ENCODE measurements at places on chromosomes 5 and 9.

DNA sequence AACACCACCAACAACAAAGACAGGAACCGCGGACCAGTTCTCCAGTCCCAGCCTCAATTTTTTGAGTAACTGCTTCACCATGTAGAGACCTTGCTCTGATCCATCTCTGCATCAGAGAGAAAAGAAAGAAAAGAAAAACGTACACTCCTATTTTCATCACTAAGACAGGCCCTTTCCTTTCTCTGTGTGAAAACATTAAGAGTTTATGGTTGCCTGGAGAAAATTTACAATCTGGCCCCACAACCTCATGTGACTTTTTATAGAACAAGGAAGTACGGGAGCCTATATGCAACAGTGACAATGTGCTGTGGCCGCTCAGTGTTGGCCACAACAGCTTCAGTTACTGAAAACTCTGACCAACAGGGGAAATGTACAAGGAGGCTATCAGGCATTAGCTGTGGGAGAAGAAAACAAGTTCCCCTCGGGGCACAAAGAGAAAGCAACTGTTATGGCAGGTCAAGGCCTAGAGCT, 272.9 kb upstream of the PTGER4 start:
- no peak for DNase-seq

DNA sequence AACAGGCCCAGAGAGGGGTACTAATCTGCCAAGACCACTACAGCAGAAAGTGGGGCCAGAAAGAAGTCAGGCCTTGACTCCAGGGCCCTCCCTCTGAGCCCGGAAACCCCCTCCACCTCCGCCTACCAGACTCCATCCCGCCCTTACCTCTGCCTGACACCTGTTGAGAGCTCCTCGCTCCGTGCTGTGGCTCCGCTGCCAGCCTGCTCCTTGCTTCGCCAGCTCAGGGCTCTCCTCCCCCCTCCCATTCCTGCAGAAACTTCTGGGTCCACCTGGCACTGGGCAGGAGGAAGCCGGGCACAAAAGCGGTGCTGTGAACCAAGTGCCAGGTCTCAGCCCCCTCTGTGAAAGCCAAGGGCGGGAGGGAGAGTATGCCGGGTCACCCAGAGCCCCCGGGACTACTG, 6.4 kb upstream of the ST6GALNAC6 start:
- DNase-seq: no peak

- DNase-seq: no peak
Observed at GRCh38 chr5:35799753-35800152, 56.9 kb upstream of the IL7R start.

GRCh38 chr9:19757745-19758144, 31.1 kb downstream of the SLC24A2 start:
- DNase-seq: no peak

DNA sequence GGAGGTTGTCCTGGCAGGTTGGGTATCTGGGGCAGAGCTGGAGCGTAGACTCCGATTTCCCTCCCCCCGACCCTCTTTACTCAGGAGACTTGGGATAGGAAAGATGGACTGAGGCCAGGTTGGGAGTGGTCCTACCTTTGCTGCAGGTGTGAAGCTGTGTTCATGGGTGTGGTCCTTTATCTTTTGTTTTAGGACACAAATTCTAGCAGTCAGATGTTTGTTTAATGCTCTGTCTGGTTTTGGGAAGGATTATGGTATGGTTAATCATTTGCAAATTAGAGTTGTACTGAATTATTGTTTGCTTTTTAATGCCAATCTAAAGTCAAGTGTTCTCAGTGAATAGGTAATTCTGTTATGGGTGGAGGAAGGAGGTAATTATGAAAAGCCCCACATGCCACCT, 14.1 kb upstream of the FAM120AOS start:
- DNase-seq: no peak

GRCh38 chr9:3736161-3736560, 210.4 kb upstream of the RFX3 start:
- no peak for DNase-seq

DNA sequence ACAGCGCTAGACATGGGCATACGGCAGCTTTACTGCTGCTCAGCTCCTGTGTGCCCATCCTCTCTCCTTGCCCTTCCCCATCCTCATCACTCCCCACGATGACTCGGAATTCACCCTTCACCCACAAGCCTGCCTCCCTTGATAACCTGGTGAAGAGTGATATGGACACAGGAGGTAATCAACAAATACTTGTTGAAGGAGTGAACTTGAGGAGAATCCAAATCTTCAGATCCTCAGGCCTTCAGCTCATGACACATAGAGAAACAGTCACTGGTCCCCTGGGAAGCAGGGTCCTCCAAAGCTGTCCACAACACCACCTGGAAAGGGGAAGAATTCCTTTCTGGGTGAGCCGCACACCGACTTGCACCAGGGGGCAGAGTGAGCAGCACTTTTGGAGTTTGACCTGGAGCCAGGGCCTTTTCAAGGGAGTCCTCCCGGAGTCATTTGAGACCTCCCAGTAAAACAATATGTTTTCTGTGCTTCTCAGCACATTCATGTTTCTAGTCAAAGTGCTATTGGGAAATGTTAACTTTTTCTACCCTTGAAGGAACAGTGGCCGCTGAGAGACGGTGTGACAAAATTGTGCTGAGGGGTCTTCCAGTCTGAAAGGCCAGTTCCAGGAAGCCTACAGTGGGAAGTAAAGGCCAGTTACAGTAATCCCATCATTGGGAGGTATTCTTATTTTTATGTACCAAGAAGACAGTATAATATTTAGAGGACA, 332.3 kb downstream of the CWC27 start:
- no peak for DNase-seq

- no peak for DNase-seq
Observed at GRCh38 chr9:91197232-91198181, 164.2 kb downstream of the AUH start.

- no peak for DNase-seq
Observed at GRCh38 chr9:76600007-76600615, 141.1 kb downstream of the GCNT1 start.

DNA sequence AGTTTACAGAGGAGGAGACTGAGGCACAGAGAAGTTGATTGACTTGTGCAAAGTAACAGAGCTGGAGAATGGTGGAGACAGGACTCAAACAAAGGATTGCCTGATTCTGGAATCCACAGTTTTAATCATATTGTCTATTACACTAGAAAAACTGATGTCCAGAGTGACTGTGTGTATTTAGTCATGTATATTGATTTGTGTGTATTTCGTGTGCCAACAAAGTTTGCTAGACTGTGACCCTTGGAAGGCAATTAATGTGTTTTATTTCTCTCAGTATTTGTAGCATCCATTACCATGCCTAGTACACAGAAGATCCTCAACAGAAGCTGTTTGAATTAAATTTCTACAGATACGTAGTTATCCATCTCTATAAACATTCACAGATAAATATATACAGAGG, 5.5 kb upstream of the JADE2 start:
- DNase-seq: no peak

GRCh38 chr9:131943351-131943841, 136.3 kb downstream of the MED27 start:
- no peak for DNase-seq

DNA sequence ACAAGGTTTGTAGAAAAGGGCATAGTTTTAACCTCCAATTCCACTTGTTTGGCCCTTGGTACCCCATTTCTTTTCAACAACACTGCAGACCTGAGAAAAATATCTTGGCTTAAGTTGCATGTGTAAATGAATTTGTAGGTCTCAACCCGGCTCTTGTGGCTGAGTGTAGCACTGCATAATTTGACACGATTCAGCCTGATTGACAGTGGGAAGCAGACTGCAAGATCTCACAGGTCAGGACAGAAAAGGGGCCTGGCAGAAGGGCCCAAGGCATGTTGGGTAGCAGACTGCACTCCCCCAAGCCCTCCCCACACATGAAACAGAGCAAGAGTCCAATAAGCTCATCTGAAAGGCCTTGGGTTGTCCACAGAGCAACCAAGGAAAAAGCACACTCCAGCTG, 169.7 kb upstream of the SMARCA2 start:
- DNase-seq: no peak

DNA sequence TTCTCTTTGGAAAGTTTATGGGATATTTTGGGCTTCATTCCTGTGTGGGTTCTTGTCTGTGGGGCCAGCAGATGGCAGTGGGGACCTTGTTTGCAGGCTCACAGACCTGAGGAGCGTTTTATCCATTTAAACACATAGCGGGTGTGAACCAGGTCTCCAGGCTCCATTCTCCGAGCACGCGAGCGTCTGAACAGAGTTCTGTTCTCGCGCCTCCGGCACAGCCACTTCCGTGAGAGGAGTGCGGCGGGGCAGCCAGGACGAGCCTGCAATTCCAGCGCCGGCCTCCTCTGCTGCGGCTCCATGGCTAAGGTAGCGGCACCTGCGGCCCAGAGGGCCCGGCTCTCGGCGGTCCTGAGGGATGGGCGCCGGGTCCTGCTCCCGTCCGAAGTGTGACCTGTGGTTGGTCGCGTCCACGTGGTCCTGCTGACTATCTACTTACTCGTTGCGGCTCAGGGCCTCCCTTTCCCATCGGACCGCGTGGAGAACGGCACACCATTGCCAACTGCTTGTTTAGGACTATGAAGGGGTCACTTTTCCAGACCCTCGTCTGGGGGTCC, 7.3 kb downstream of the NRARP start:
- no peak for DNase-seq

GRCh38 chr5:1165864-1166263, 35.5 kb upstream of the SLC6A19 start:
- no peak for DNase-seq

DNA sequence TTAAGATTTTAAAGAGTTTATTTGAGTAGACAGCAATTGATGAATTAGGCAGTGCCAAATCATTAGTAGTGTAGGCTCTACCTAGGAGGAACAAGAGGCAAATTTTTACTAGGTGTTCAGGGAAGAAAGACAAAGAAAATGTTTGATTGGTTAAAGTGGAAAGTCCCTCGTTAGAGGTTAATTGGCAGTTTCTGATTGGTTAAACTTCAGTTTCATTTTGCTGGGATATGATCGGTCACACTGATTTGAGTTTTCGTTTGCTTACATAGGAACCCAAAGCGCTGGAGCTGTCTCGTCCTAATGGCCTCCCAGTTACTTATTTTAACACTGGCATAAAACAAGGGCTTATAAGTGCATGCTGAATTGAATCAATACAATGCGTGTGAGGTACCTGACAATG, 15.1 kb downstream of the DMAC1 start:
- DNase-seq: no peak

GRCh38 chr5:8767111-8767510, 778.8 kb downstream of the SEMA5A start:
- DNase-seq: no peak

GRCh38 chr5:14988223-14988622, 116.6 kb upstream of the ANKH start:
- DNase-seq: no peak

Measured in stimulated activated CD4-positive, alpha-beta T cell treated with anti-CD3 and anti-CD28 coated beads, Interleukin-12 subunit alpha, Interleukin-12 subunit beta, amount 100 ng/mL, for 24 hours (primary cell).